ENCODE measurements at places on chromosomes 7 and 10.

DNA sequence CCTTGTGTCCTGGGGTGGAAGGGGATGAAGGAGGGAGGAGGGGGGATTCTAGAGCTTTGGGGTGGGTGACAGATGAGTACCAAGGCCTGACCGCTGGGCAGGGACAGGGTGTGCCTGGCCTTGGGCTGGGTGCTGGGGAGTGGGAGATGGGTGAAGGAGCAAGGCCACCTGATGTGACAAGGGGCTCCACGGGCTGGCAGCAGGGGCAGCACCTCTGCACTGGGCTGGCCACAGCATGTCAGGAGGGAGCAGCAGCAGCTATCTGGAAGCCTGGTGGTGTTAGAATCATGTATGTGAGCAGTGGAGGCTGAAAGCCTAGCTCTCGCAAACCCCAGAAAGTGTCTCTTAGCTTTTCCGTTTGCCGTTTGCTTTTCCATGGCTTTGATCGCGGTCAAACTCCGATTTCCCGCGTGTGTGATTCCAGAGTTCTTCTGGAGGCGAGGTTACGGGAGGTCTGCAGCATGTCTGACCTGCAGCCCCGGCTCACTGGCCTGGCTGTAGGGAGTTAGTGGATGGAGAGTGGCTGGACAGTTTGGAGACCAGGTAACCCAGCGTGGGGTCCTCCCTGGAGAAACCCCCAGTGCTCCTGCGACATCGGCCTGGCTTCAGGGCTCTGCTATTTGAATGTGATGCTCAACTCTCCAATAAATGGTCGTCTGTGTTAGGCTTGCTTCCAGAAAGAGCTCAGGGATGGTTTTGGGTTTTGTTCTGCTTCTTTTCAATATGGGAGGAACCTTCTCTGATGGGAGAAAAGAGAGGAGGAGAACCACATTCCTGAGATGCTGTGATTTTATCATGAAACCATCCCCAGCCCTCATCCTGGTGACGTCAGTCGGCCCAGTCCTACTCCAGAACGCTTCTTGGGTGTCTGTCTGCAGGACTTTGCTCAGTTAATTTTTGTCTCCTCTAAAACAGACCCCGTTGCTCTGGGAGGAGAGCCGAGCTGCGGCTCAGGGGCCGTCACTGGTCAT lies 105.5 kb downstream of the CUX1 start:
- DNase-seq, result no peak

GRCh38 chr7:30800785-30801252 lies 29.6 kb downstream of the MINDY4 start:
- no peak for DNase-seq

DNA sequence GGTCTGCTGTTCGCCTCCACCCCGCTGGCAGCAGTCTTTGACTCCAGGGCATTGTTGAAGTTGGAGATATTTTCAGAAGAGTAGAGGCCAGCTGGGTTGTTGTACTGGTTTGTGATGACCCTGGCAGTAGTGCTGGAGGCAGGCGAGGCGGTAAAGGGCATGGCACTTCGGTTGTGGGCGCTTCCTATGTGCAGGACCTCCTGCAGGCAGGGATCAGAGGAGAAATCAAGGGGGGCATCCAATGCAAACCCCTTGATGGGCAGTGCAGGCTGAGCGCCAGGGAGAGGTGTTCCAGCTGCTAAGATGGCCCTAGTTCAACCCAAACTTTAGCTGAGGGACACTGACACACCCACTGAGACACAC lies 27.0 kb downstream of the PDLIM1 start:
- DNase-seq, result no peak

DNA sequence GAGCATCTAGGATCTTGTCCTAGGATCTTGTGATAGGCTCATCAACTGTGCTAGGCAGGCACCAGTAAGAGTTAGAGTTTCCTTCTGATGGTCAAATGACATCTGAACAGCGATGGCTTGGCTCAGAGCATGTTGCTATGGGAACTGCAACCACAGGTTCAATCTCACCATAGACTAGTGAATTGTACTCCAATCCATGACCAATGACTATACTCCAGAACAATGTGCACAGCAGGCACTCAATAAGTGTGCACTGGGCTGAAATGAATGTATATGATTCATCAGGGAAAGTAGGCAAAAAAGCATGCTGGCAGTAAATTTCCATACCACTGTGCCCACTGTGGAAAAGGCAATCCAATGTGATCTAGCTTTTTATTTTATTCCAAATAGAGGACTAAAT lies 163.6 kb upstream of the HPS1 start:
- DNase-seq, result no peak

DNA sequence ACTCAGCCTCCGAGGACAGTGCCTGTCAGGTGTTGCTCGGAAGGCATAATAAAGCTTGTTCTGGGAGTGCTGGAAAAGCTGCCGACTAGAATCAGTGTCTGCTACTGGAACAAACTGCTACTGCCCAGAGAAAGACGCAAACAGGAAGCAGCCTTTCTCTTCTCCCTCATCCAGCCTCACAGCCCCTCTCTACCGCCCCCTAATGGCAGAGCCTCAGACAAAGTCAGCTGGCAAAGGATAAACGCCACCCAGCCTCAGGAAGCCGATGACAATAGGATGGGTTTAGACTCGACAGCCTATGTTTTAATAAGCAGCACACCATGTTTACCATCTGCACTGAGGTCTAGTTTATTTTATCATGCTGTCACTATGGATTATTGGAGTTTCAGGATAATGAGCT lies 169.5 kb upstream of the LYZL1 start:
- no peak for DNase-seq

DNA sequence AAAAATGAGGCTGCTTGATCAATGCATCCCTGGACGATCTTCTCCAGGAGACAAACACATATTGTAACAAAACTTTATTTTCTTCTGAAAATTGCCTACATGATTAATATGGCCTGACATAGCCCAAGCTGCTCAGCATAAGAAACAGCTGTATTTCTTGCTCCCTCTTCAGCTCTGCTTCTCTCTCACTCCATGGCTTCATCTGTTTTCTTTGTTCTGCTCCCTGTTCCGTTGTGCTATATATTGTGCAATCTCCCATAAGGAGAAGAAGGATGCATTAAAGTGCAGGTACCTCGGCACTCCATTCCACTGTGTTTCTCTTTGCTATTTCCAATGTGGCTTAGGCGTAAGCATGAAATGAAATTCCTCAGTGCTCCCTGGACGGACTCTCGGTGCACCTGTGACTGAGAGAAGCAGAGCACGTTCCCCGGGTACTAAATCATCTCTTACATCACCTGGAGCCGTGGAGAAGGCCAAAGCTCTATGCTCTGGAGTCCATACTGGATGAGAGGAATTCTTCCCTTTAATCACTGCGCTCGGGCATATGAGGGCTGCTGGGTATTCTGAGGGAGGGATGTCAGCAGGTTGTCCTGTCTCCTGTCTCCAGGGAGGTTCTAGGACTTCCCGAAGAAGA lies 254.3 kb downstream of the GALNT17 start:
- no peak for DNase-seq

- no peak for DNase-seq
These were observed 14.7 kb upstream of the CPED1 start for GRCh38 chr7:120973849-120974248.

GRCh38 chr10:88792661-88793060 lies 9.9 kb upstream of the LIPM start:
- DNase-seq, result no peak

DNA sequence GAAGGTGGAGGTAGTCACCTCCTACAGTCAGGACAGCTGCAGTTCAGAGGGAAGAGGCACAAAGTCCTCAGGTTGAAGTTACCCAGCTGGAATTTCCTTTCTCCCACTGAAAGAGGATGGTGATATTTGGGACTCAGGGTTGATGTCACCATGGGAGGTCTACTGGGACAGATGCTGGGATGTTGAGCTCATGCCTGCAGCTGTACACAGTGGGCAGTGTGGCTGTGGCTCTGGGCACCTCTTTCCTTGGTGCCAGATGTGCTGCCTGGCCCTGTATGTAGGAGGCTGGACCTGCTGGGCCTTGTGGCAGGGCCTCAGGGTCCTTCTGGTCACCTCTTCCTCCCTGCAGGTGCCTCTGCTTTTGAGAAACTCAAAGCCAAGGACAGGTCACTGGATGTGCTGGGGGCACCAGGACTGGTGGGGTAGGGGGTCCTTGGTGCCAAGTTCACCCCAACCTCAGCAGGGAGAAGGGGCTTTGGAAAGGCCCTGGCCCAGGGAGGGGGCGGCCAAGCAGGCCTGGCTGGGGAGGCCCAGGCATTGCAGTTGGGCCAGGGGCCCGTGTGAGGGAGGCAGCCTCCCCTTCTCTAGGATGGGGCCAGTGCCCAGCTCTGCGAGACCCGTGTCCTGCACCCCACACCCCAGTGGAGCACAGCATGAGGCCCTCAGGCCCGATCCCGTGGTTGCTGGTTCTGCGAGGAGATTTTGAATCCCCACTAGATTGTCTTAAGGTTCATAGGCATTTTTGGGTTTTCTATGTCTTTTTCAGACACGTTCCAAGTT lies 103.1 kb downstream of the BMS1 start:
- no peak for DNase-seq

- no peak for DNase-seq
These were observed 19.6 kb upstream of the NFKB2 start for GRCh38 chr10:102375867-102376266.

Measured in activated CD8-positive, alpha-beta memory T cell treated with anti-CD3 and anti-CD28 coated beads, Interleukin-2, amount 50 U/mL, for 4 hours (primary cell).